Tibial nerve (tissue), 4 donors: ENCODE measurements at places on chromosomes 1 and 21. TPM values are rescaled to one million over a fixed set of nuclear protein-coding genes. Genes with fewer than 3 reads are reported as not detected.

Gene OR2T2
- total RNA-seq: not detected

Gene NBPF10
- total RNA-seq: 1.0 TPM

Gene HPDL
- not detected for total RNA-seq

Gene OR2L8
- not detected for total RNA-seq

DNA sequence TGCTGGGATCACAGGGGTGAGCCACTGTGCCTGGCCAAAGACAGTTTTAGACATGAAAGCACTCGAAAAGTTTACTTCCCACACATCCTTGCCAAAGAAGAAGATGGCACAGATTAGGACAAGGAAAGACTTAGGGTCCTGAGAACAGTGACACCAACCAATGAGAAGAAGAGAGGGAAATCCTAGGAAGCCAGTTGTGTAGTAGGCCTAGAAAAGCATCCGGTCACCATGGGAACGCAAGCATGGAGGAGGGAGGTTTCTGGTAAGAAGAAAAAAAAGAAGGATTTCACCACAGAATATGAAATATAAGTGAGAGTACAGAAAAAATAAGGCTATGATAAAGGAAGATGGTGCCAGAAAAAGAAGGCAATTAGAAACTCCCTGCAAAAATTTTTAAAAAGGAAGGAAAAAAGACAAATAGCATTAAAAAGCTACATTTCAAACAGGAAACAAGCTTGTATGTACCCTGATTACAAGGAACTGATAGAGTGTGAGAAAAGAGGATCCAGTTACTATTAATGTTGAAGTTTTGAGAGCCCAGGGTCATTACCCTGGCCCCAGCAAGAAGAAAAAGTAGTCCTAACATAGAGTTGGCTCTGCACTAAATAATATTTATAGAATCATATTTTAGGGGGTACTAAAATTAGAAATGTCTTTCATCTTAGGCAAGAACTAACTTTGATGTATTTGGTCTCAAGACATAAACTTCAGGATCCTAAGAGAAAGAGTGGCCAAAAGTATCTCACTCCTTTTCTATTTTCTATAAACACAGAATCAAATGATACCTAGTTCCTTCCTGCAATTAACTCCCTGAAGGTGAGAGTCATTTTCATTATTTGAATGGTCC, 16.1 kb downstream of the DIPK1A start:
- DNase-seq: no peak

GRCh38 chr1:29227511-29227910, 3.2 kb downstream of the MECR start:
- DNase-seq: no peak

- DNase-seq: no peak
Measured at GRCh38 chr1:234096161-234096770, 191.8 kb downstream of the SLC35F3 start.

DNA sequence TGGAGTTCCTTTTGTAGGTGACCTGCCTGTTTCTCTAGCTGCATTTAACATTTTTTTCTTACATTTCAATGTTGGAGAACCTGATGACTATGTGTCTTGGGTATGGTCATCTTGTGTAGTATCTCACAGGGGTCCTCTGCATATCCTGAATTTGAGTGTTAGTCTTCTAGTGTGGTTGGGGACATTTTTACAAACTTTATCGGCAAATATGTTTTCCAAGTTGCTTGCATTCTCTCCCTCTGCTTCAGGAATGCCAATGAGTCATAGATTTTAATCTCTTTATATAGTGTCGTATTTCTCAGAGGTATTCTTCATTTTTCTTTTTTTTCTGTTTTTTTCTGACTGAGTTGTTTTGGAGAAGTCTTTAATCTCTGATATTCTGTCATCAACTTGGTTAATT, 684.0 kb downstream of the NCAM2 start:
- no peak for DNase-seq

DNA sequence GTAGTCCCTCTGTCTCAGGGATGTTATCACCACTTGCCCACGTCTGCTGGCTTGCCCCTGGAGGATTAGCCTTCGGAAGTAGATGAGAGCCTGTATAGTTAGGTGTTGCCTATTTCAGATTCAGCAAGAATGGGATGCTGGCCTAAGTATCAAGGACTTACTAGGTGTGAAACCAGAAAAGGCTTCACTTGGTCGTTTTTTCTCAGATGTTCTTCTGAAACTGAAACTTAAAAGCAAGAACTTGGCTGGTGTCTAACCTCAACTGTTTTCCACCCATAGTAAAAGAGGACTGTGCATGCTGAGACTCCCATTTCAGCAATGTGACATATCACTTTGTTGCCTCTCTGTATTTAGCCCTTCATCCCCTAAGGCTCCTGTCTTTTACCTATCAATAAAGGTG, 67.0 kb upstream of the LRRC53 start:
- DNase-seq: no peak
